ENCODE measurements at places on chromosomes 6 and 20.

DNA sequence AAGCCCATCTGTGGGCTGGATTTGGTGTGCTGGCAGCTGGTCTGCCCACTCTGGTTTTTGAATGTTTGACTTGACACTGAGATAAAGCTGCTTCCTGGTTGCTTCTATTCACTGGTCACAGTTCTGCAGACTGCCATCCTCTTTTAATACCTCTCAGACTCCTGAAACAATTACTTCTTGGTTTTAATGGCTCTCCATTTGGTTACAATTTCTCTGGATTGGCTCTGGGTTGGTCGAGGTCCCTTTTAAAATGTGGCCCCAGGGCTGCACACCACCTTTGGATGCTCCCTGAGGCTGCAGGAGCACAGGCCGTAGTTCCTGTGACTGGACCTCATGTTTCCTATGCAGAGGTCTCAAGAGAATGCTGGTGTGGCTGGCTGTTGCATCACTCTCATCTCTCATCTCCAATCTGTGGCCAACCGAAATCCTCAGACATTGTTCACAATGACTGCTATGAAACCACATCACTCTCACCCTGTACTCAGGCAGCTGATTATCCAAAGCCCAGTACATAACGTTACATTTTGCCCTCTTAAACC lies 98.5 kb downstream of the INSM1 start:
- DNase-seq = no peak

DNA sequence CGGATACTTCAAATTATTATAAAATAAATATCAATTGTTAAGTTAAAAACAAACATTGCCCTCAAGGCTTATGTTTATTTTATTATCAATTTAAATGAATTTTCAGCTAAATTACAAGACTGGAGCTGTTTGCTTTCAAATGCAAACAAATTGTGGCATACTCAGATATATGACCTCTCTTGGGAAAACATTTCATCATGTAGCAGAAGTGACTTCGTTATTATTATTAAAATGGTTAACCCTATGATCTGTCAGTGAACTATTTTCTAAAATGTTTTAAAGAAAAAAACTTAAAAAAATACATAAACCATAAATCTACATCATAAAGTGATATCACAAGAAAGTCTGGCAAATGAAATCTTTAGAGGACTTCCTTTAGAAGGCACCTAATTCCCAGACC lies 72.5 kb downstream of the MAN1A1 start:
- no peak for DNase-seq

GRCh38 chr6:135269481-135269891 lies 88.4 kb downstream of the MYB start:
- DNase-seq = no peak

GRCh38 chr20:38645980-38646858 lies 44.6 kb downstream of the ARHGAP40 start:
- peak; percentile 64 for DNase-seq

DNA sequence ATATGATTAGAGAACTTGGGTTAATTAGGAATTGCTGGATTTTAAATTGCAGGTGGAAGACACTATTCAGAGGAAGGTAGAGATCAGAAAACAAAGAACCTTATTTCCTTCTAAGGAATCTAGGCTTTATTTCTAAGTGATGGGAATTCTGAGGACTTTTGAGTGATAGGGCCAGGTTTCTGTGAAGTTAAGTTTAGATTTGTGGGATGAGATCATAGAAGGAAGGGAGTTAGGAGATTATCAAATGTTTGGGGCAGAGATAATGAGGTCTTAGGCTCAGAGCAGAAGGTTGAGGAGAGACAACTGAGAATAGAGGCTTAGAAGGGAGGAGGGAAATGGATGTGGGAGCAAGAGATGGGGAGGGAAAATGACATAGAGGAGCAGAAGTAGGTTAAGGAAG lies 109.7 kb upstream of the MMS22L start:
- no peak for DNase-seq

- DNase-seq = no peak
These were observed 125.9 kb upstream of the TRAF3IP2 start for GRCh38 chr6:111731456-111732195.

- DNase-seq = no peak
These were observed at the start of gene PRDM13 for GRCh38 chr6:99606656-99607415. TSS of gene PRDM13 (plus strand) at chr6:99606833. CDS start at chr6:99607035, 202 bp downstream.

DNA sequence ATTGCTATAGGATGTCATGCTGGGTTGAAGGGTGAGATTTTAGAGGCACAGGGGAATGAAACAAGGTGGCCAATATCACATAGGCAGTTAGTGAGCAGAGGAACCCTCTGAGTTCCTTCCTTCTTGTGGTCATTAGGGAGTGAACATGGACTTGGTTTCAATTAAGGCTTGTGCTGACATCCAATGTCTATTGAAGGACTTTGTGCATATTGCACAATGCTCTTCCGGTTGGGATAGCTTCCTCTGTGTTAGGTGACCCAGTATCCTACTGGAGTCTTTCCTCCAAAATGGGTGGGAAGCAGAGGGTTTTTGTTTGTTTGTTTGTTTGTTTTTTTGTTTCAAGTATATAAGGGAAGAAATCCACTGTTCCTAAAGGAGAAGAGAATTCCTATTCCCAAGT lies 98.5 kb downstream of the HDGFL1 start:
- DNase-seq = no peak

DNA sequence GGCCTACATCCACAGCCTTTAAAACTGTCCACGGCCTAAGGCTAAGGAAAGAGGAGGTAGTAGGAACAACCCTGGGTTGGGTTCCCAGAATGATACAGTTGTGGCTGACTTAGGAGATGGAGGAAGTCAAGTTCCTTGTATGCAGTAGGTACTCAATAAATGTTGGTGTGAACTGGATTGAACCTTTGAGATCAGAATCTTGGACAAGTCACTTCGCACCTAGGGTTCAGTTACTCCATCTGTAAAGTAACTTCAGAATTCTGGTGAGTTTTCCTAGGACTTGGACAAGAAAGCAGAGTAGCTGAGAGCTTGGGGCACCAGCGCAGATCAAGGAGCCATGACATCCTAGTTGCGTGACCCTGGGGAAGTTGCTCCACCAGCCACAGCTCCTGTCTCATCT lies 9.1 kb downstream of the XKR7 start:
- no peak for DNase-seq

GRCh38 chr20:15487030-15487429 lies 1086.2 kb downstream of the KIF16B start:
- no peak for DNase-seq

GRCh38 chr6:112990971-112991370 lies 643.8 kb downstream of the RFPL4B start:
- DNase-seq = no peak

DNA sequence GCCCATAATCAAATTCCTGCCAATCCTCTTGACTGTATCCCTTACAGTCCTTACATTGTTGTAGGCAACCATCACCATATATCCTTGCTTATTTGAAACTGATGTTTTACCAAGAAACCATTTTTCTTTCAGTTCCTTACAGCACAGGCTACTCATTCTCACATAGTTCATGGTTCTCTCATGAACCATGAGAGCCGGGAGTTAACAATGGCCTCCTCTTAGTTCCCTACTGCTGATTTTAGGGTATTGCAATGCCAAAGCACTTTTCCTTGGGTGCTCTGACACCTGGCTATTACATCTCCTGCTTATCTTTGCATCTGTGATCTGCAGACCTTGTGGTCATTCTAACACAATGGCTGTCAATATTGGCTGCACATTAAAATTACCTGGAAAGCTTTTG lies 133.4 kb downstream of the MYB start:
- no peak for DNase-seq

DNA sequence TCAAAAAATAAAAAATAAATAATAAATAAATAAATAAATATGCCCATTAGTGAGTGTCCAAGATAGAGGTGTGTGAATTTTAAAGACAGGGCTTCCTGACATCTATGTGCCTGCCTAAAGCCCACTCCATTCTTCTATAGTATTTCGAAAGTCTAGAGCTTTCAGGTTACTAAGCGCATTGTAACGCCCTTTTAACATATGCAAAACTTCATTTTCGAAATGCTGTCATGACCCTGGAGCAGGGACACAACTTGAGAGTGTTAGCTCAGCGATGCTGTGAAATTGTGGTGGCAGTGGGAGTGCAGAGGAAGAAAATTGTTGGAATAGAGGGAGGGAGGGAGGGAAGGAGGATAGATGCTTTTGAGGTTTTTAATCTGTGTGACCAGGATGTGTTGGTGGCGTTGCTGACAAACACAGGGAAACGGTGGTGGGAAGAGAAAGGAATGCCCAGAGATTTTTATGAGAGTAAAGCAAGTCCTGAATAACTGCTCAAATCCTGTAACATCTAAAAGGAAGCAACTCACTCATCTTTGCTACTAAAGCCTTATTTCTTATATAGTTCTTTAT lies 169.3 kb downstream of the ARID1B start:
- DNase-seq = no peak

- DNase-seq = no peak
These were observed 521.1 kb downstream of the UTRN start for GRCh38 chr6:144806222-144806621.

DNA sequence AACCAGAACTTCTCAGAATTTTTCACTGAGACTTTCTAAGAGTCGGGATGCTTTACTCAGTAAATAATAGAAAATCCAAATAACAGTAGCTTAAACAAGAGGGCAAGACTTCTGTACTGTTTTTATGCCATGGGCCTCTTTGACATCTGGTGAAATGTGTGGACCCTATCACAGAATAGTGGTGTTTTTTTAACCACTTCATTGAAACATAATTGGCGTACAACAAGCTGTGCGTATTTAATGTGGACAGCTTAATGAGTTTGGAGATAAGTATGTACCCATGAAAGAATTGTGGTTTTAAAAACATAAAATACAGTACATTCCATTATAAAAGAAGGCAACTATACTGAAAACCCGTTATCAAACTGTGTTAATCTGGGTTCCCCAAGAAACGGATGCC lies 37.7 kb downstream of the PDRG1 start:
- no peak for DNase-seq

DNA sequence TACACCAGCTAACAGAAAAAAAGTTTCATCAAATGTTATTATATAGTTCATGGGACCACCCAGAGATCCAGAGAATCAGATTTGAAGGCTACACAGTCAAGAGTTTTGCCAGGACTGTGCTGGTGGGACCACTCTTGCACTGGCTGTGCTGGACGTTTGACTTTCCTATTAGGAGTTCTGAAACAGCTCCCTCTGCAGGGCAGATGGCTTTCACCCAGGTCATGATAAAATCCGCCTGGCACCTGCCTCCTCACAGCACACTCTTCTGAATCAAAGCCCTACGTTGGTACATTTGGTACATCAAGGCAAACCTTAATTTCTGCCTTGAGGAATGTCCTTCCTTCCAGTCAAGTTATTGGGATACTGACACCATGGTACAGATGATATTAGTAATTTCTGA lies 302.1 kb downstream of the ZNF217 start:
- DNase-seq = no peak

GRCh38 chr20:9884666-9885065 lies 45.8 kb upstream of the PAK5 start:
- DNase-seq = no peak

GRCh38 chr6:155247618-155248007 lies 16.2 kb upstream of the CLDN20 start:
- DNase-seq = no peak

GRCh38 chr20:10679269-10679668 lies 5.5 kb upstream of the JAG1 start:
- DNase-seq = no peak

- DNase-seq = no peak
These were observed 70.1 kb upstream of the AFDN start for GRCh38 chr6:167756597-167756996.

- no peak for DNase-seq
These were observed 613.6 kb downstream of the UTRN start for GRCh38 chr6:144898741-144899140.

GRCh38 chr6:38617856-38618255 lies 21.9 kb downstream of the BTBD9 start:
- no peak for DNase-seq

- DNase-seq = no peak
These were observed 3.2 kb downstream of the SLC17A9 start for GRCh38 chr20:62955519-62956386.

DNA sequence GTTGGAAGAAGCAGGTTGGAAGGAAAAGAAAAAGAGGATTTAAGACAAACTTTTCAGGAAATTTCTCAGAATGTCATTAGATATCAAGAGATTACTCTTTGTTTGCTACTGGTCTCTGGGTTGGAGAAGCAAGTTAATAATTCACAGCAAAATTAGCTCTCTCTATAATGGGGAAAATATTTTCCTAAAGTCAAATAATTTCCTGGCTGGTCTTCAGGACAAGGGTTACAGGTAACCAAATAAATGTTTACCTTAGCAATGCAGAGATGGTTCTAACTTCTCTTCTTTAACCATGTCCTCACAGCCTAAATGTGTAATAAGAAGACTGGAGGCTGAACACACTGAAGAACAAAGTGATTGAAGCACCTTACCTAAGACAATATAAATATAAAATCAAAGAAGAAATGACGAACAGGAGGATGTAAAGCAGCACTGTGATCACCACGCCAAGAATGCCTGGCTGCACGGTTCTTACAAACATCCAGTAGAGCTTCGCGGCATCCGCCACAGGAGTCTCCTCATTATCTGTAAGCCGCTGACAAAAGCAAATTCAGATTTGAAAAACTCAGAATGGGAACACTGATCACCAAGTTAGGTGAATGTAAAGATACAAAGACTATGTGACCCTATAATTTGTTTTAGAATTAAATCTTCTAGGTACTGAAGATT lies 717.5 kb downstream of the TFAP2A start:
- DNase-seq = no peak

DNA sequence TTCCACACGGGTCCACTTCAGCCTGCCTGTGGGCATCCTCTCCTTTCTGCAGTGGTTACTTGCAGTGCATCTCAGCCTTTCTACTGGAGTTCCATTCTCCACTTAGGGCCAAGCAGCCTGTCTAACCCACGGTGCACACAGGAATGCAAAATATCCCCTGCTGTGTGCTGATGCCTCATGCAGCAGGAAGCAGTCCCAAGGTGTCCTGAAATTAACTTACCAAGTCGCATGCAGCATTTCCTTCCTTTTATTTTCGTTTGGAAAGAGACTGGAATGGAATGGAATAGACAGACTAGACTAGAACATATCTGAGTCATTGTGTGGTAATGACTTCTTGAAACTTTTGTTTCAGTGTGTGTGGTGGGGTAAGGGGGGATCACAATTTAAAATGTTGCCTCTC lies 25.9 kb upstream of the FOXQ1 start:
- DNase-seq = no peak

- DNase-seq = no peak
These were observed 37.4 kb upstream of the SNRPB2 start for GRCh38 chr20:16692442-16692841.

GRCh38 chr6:156943816-156944215 lies 166.6 kb downstream of the ARID1B start:
- DNase-seq = no peak

- no peak for DNase-seq
These were observed 174.7 kb downstream of the OTOR start for GRCh38 chr20:16922834-16923233.

GRCh38 chr6:13339863-13340630 lies 11.7 kb upstream of the TBC1D7 start:
- DNase-seq = no peak

Measured in stimulated activated CD8-positive, alpha-beta memory T cell treated with anti-CD3 and anti-CD28 coated beads, Interleukin-7, amount 100 ng/mL, for 48 hours (primary cell).